ENCODE measurements at places on chromosomes 2 and 18. TPM values are rescaled to one million over a fixed set of nuclear protein-coding genes. Genes with fewer than 3 reads are reported as not detected.

SERPINB10 gene
- total RNA-seq = 0.28 TPM

ANKAR gene
- total RNA-seq = 1.6 TPM

ARID5A gene
- 5.9 TPM for total RNA-seq

CLEC4F gene
- total RNA-seq = not detected

ANKRD62 gene
- total RNA-seq = not detected

CCDC74A gene
- total RNA-seq = 12.1 TPM

ZNF521 gene
- 0.21 TPM for total RNA-seq

ITGB6 gene
- 58.6 TPM for total RNA-seq

OR6B2 gene
- total RNA-seq = not detected

ASPRV1 gene
- total RNA-seq = not detected

SLC19A3 gene
- 0.23 TPM for total RNA-seq

NT5DC4 gene
- total RNA-seq = not detected

FANCL gene
- total RNA-seq = 14.2 TPM

RNASEH1 gene
- total RNA-seq = 21.7 TPM

GCG gene
- total RNA-seq = not detected

FAM228A gene
- total RNA-seq = not detected

HRH4 gene
- 0.07 TPM for total RNA-seq

PLCL1 gene
- total RNA-seq = not detected

VIT gene
- not detected for total RNA-seq

SLC4A3 gene
- 6.5 TPM for total RNA-seq

ATP6V1B1 gene
- total RNA-seq = not detected

TMEM163 gene
- not detected for total RNA-seq

CRYGD gene
- not detected for total RNA-seq

RALBP1 gene
- 54.2 TPM for total RNA-seq

RGPD3 gene
- total RNA-seq = 0.09 TPM

TBR1 gene
- not detected for total RNA-seq

SCN1A gene
- not detected for total RNA-seq

MYO3B gene
- total RNA-seq = 3.3 TPM

SMAD7 gene
- total RNA-seq = 14.1 TPM
